ELR (cell line): ENCODE measurements at places on chromosomes 12 and 14.

- DNase-seq = no peak
Measured at GRCh38 chr14:50008562-50008961, 107.8 kb downstream of the VCPKMT start.

- DNase-seq = peak; percentile 25
Measured at GRCh38 chr12:64824500-64825142, at the start of gene TBC1D30. TSS of gene TBC1D30 (plus strand) at chr12:64824647. CDS start at chr12:64824880, 233 bp downstream.

GRCh38 chr12:30694412-30695198, 1.1 kb downstream of the IPO8 start:
- peak; percentile 66 for DNase-seq

GRCh38 chr12:102675672-102676071, 195.3 kb upstream of the IGF1 start:
- peak; percentile 65 for DNase-seq

DNA sequence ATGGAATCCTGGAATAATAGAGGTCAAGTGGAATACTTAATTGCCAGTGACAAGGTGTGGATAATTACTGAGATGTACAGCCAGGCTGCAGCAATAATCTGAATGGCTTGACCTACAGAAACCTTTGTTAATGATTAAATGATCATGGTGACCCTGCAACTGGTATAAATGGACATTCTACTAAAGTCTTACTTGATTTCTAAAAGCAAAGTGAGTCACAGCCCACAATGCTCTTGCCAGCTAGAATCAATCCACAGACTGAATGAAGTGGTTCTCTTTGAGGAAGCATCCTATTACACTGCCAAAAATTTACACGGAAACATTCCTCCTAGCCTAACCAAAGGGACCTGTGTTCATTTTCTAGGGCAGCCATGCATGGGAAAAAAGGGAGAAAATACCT, 518.5 kb downstream of the SOX5 start:
- no peak for DNase-seq

GRCh38 chr12:104458694-104459367, 2.1 kb downstream of the CHST11 start:
- peak; percentile 34 for DNase-seq

GRCh38 chr12:674272-674781, 11.1 kb upstream of the NINJ2 start:
- DNase-seq = peak; percentile 58

DNA sequence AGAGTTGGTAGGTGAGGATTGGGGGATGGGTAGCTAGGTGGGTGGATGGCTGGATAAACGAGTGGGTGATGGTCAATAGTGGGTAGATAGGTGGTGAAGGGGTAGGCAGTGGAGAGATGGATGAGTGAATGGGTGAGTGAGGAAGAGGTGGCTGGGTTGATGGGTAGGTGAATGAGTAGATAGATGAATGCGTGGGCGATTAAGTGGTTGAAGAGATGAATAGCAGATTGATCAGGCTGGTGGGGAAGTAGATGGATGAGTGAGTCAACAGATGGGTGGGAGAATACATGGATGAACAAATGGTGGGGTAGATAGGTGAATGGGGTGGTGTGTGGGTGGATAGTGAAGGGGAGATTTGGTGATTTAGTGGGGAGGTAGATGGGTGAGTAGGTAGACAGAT, 51.1 kb downstream of the SYNE3 start:
- DNase-seq = no peak

GRCh38 chr14:104979758-104980610, 1.8 kb upstream of the AHNAK2 start:
- peak; percentile 63 for DNase-seq

GRCh38 chr12:6078398-6079096, 45.9 kb downstream of the VWF start:
- no peak for DNase-seq

- DNase-seq = no peak
Measured at GRCh38 chr14:105856676-105857219, 330.4 kb downstream of the TMEM121 start.

GRCh38 chr12:111367661-111368221, 1.2 kb downstream of the PHETA1 start:
- peak; percentile 51 for DNase-seq

DNA sequence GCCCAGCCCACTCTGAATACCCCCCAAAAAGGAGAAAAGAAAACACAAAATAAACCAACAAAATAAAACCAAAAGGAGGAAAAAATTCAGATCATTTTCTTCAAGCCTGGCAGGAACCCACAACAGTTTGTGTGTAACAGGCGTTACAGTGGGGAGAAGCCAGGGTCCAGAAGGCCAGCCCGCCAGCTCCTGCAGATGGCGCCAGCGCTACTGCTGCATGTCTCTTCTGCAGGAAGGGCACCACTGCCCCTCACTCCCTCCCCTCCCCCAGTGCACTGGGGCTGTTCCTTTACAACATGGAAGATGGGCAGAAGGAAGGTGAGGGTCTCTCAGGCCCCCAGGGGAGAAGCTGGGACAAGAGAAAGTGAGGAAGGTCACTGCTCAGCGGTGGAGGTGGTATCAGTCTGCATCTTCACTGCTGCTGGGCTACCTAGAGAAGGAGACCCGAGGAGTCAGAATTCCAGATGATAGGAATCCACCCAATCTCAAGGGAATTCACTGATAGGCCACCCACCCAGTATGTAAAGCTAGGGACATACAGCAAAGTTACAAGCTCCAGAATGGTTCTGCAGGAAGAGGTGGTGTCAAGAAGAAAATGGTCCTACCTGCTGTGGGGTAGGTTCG, 2.3 kb upstream of the NOP2 start:
- DNase-seq = peak; percentile 62

DNA sequence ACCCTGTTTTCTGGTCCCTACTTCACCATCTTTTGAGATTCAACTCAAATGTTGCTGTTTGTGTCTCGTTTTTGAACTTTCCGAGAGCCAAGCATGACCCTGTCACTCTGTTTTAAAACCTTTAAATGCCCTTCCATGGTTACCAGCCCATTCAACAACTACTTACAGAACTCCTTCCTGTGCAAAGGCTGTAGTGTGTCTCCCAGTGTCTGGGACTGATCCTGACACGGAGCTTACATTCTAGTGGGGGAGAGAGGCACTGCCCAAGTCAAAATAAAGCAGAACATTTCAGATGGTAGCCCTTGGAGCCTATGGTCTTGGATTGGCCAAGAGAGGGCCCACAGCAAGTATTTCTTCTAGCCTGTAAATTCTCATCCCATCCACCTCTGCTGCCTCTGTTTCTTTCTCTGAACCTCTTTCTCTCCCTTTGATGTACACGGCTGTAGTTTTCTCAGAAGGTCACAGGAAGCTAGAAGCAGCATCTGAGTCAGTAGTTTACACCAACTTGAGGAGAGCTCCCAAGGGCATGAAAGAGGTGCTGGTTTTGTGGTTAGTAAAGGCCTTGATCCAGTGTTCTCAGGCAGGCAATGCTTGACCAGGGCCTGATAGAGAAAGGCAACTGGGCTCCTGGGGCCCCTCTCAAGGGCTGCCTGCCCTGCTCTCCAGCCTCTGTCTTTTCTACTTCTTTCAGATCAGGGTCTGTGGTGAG, 42.3 kb upstream of the SLC24A4 start:
- DNase-seq = no peak

GRCh38 chr14:97218691-97219430, 421.7 kb downstream of the VRK1 start:
- no peak for DNase-seq

GRCh38 chr14:67820428-67820971, 921 bp downstream of the RAD51B start:
- peak; percentile 80 for DNase-seq

DNA sequence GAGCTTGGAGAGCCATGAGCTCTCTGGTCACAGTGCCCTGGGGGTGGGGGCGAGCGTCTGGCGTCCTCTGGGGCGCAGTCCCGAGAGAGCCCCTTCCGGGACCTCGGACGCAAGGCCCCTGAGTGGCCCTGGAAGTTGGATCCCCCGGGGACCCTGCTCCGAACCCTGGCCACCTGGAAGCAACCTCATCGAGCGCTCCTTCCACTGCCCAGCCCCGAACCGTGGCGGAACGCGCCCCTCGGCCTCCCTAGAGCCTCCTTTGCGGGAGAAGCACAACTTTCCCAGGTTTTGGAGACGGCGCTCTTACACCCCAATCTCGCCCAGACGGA, 1.2 kb downstream of the NOS1 start:
- DNase-seq = no peak

GRCh38 chr12:110577864-110578693, 5.0 kb downstream of the PPTC7 start:
- DNase-seq = peak; percentile 91

GRCh38 chr12:83052890-83053541, 366.3 kb downstream of the TMTC2 start:
- DNase-seq = no peak
